ENCODE measurements at places on chromosomes 5 and 9.
A peak's percentile ranks its signal among the peaks of the same experiment; 100 is the strongest.

DNA sequence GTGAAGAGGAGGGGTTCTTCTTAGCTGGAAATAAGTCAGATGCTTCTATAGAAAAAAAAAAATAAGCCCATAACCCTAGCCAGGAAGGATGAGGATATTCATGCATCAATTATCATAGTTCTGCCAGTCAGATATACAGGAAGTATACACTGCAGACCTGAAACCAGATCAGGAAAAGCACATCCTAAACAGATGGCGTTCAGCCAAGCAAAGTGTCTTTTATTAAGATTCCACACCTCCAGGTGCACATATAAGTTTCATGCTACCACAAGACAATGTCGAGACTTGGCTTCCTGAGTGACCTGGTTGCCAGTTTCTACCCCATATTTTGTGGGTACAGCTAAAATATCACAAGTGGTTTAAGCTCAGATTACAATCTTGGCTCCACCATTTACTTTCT, 108.3 kb downstream of the CETN3 start:
- no peak for DNase-seq

DNA sequence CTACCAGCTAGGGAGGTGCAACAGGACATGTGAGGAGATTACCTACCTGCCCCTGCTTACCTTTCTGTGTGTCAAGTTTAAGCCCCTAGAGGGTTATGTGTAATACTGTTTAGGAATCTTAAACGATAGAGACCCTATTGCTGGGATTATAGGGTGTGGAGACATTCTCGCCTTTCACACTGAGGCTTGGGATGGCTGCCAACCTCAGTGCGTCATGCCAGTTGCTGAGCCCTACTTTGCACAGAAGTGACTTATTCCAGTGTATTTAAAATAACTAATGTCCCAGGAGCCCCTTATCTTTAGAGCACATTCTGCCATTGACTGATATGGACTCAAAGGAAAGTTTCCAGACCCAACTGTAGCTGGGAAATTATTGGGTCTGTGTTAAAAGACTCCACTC, 76.6 kb upstream of the XPA start:
- DNase-seq = peak; percentile 35

DNA sequence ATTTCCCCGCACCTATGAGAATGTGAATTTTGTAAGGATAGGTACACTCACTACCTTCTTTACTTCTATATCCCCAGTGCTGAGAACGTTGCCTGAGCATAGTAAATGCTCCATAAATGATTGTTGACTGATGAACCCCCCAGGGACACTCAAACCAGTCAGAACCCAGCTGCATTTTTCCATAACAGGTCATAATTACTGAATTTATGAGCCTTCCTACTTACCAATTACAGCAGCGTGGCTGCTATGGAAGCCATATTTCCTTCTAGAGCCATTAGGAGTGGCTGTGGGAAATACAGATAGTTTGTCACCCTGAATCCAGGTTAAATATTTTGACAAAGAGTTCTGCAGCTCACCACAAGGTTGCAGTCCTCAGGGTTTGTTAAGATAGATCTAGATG, 135.0 kb downstream of the TAF11L14 start:
- DNase-seq = no peak

GRCh38 chr5:10705747-10706146, 55.3 kb downstream of the DAP start:
- DNase-seq = no peak

- DNase-seq = no peak
Observed at GRCh38 chr5:132669455-132669820, 4.4 kb upstream of the IL4 start.

DNA sequence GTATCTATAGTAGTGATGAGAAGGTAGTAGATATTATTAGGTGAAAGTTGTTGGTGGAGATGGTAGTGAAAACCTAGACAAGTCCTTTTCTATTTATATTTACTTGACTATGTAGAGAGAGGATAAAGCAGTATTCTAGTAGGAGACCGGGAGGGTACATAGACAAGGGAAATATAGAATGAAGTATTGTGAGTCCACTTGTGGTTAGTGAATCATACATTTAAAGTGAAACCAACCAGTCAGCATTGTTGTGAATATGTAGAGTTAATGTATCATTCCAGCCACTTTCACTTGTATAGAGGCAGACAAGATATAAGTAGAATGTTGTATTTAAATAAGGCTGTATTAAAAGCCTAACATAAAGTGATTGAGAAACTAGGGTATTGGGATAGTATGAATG, 1711.3 kb upstream of the ACO1 start:
- DNase-seq = no peak

DNA sequence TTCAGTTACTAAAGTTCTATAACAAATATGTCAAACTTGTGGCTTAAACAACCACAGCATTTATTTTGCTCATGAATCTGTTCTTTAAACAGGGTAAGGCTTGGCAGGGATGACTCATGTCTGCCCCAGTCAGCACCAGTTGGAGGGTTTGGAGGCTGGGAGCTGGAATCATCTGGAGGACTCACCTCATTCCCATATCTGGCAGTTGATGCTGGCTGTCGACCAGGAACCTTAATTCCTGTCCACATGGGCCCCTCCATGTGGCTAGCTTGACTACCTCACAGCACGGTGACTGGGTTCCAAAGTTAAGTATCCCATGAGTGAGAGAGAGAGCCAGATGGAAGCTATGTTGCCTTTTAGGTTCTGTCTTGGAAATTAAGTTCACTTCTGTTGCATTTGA, 13.8 kb upstream of the CCL28 start:
- DNase-seq = no peak

- no peak for DNase-seq
Observed at GRCh38 chr5:56168066-56168478, 65.1 kb downstream of the ANKRD55 start.

DNA sequence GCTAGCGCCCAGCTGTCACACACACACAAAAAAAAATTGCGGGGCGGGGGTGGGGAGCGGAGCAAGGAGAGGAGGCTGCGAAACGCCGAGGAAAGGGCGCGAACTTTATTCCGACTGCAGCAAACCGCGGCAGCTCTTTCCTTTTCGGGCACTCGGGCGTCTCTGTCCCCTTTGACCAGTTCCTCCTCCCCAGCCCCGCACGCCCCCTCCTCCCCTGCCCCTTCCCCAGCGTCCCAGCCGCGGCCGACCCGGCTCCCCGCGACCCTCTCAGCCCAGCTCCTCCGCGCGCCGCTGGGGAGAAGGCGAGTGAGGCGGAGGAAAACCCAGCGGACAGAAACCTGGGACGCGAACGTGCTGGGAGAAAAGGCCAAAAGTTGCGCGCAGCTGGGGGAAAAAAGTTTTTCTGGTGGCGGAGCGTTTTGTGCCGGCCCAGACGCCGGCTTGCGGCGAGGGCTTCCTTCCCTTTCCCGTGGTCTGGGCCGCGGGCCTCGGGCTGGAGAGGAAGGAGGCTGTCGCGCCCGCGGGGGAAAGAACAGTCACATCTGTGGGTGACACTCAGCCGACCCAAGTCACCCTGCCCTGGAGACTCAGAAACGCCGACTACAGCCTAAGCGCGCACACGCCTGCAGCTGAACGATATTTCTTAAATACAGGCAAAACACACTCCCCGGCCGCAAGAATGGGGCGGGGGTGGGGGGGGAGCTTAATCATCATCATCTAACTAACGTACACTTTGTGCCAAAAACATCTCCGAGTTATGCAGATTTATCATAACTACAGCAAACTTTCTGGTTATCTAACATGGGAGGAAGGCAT, 1.1 kb upstream of the BNC2 start:
- DNase-seq = peak; percentile 72

DNA sequence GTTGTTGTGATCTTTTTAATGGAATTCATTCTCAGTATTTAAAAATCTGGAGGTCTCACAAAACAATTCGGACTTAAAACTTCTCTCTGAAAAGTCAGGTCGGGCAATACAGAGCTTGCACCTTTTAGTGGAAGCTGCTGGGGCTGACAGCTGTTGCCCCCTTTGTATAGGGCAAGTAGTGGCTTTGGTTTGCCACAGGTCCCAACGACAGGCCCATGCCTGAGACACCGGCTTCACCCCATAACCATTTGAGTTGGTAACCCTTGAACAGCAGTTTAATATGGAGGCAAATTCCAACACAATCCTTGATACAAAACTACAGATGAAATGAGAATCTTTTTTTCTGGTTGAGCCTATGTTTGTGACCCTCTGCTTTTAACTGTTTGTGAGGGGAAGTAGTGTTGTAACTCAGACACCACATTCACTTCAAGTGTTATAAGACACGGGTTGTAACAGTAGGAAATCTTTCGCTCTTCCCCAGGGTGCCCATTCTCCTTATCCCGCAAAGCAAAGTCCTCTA, 752 bp upstream of the GLRX start:
- DNase-seq = no peak

DNA sequence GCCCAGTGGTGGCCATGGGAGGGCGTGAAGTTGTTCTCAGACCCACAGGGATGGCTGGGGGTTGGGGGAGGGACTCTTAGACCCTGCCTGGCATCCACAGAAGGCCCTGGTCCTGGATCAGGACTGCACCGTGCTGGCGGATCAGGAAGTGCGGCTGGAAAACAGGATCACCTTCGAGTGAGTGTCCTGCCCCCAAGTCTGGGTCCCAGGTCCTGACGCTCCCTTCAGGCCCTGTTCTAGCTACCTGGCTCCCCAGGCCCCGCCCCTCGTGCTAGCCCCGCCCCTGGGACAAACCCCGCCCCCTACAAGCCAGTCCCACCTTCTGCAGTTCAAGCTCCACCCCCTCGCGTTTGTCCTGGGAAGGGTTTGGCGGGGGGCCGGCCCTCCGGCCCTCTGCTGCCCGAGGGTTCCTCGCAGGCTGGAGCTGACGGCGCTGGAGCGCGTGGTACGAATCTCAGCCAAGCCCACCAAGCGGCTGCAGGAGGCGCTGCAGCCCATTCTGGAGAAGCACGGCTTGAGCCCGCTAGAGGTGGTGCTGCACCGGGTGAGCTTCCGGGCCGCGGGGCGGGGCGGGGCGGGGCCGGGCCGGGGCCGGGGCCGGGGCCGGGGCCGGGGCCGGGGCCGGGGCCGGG, 12.9 kb downstream of the RGS14 start:
- DNase-seq = peak; percentile 92

DNA sequence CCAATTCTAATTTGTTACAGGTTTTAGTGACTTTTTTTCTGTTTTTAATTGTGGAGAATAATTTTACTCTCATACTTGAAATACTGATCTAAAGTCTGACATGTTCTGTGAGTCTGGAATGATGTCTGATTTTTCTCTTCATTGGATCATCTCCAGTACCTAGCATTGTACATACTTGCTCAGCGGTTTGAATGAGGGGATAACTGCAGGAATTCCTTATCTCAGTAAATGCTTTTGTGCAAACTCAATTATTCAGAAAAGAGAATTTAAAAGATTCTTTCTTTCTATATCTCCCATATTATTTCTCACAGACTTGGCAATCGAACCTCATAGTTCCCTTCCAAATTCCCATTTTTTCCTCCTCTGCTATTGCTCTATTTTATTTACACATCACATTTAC, 397.9 kb upstream of the SGCD start:
- no peak for DNase-seq

Data from femur (tissue), 1 donor.